ENCODE measurements at places on chromosomes 5 and 9.

DNA sequence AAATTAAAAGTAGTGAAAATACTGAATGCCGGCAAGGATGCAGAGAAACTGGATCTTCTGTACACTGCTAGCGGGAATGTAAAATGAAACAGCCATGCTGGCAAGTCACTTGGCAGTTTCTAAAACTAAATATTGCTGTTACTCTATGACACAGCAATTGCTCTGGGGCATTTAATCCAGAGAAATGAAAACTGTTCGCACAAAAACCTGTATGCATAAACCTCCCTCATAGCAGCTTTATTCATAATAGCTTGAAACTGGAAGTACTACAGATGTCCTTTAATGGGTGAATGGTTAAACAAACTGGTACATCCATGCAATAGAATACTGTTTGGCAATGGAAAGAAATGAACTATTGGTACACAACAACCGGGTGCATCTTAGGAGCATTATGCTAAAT, 167.2 kb downstream of the ARHGAP26 start:
- DNase-seq = no peak

GRCh38 chr5:176646707-176647029, 616 bp upstream of the TSPAN17 start:
- DNase-seq = no peak

DNA sequence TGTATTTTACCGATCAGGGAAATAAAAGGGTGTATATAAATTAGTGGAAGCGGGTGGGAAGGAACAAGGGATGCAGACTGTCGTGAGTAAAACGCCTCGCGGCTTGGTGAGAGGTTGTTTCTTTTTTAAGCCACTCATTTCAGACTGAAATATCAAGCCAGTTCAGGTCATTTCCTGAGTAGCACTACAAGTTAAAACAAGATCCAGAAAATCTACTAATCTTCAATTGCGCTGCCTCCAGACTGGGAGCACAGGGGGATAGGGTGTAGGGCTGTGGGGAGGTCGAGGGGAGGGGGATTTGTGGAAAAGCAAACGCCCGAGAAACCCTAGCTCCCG, 140.8 kb downstream of the TSSK1B start:
- DNase-seq = no peak

DNA sequence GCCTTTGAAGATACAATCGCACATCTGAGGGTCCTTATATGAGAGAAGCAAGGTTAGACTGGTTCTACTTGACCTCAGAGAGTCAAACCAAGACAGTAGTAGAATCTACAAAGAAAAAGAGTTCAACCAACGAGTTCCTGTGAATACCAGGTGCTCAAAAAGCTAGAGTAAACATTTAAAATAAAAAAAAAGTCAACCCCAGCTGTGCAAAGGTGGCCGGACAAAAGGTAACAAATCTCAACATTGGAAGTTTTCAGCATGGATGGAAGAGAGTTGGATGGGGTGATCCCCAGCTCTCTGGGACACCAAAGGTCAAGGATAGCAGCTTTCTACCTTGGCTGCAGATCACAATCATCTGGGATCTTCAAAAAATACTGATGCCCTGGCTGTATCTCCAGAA, 14.4 kb downstream of the SHB start:
- DNase-seq = no peak

GRCh38 chr5:41415242-41415641, 95.2 kb downstream of the PLCXD3 start:
- no peak for DNase-seq

All from T-helper 17 cell (primary cell).